Brain microvascular endothelial cell (primary cell): ENCODE measurements at places on chromosomes 5 and 9.

DNA sequence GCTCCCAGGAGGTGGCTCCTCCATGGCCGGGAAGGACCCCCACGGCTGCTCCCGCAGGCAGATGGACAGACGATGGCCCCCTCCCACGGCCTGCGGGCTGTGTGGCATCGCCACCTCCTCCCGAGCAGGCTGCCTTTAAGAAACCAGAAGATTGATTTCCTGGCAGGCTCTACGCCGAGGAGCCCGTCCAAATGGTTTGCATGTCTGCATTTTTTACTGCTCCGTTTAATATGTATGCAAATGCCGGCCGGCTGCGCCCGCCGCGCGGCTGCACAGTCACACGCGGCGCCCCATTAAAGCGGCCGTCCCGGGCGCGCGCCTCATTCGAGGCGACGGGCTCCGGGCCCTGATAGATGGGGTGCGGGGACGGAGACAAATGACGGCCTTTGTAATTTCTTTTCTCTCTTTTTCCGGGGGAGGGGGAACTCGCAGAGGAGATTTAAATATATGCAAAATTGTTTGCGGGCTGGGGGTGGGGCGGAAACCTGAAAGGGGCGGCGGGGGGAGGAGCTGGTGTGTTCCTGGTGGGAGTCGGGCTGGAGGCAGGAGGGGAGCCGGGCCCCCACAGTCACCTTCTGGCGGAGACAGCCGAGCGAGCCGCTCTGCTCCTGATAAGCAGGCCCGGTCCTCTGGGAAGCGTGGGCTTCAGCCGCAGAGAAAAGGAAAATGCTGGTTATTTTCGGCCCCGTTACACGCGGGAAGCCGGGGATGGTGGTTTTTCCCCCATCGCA lies 158.7 kb upstream of the IER5L start:
- no peak for DNase-seq

GRCh38 chr5:111582993-111583601 lies 70.8 kb upstream of the STARD4 start:
- DNase-seq, result peak; percentile 71

GRCh38 chr5:2265341-2265740 lies 382.6 kb upstream of the IRX4 start:
- DNase-seq, result no peak

DNA sequence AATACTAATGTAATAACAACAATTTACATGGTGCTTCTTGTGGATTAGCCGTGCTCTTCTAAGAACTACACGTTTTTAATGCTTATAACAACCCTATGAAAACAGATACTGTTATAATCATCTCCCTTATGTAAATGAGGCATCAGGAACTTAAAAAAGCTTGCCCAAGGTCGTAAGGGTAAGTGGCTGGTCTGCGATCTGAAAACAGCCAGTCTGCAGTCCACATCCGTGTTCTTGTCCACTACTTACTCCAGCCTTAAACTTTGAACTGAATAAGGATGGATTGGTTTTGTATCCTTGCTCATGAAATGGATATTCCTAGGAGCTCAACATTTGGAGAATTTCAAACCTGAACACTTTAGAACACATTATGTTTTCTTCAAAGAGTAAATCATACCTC lies 26.7 kb downstream of the PAM start:
- no peak for DNase-seq

- no peak for DNase-seq
Measured at GRCh38 chr5:122469384-122469919, 157.4 kb downstream of the SNCAIP start.

DNA sequence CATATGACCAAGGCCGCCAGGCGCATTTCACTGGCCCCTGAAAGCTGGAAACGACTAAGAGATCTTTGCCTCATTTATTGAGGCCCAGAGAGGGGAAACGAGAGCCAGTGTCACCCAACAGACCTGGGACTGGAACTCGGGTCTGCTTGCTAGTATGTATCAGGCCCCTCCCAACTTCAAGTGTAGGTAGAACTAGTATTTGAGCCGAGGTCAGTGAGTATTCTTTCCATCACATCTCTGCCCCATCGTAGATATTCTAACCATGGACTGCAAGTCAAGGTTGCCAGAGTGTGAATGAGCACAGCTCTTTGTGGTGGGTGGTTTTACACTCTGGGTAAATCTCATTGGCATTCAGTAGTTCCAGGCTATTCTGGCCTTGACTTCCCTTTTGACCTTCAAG lies 42.2 kb downstream of the GPR107 start:
- DNase-seq, result no peak

- no peak for DNase-seq
Measured at GRCh38 chr5:126464016-126464415, 40.8 kb downstream of the GRAMD2B start.
